ENCODE measurements at places on chromosomes 3 and 15. TPM values are rescaled to one million over a fixed set of nuclear protein-coding genes. Genes with fewer than 3 reads are reported as not detected.
A peak's percentile ranks its signal among the peaks of the same experiment; 100 is the strongest.

DNA sequence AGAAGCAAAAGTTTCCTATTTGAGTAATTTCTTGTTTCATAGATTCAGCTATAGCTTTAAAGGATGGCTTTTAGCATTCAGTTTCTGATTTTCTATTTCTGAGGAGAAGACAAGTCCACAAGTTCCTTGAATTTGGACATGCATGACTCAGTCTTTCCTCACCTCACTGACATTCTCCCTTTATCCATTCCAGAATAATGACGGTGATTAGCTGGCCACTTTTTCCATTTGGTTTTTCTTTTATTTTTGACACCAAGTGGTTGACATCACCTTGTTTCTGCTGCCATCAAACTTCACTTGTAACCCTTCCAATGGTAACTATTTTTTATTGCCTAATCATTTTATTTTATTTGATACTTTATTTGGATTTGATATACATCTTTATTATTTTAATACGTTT is 404.4 kb upstream of the KCNMB2 start:
- no peaks in the 10 kb centered on the region for H3K27me3 ChIP-seq
- H3K4me1 ChIP-seq = no peaks in the 10 kb centered on the region
- no peaks in the 10 kb centered on the region for H3K36me3 ChIP-seq
- DNase-seq = no peak
- H3K4me3 ChIP-seq = no peak overlapping the region

- no peak for DNase-seq
- no peaks in the 10 kb centered on the region for H3K4me1 ChIP-seq
- peaks cover 15% of the 10 kb centered on the region for H3K27me3 ChIP-seq
- H3K36me3 ChIP-seq = no peaks in the 10 kb centered on the region
- no peak overlapping the region for H3K4me3 ChIP-seq
These were observed 35.2 kb upstream of the SIAH2 start for GRCh38 chr3:150798122-150798618.

DNA sequence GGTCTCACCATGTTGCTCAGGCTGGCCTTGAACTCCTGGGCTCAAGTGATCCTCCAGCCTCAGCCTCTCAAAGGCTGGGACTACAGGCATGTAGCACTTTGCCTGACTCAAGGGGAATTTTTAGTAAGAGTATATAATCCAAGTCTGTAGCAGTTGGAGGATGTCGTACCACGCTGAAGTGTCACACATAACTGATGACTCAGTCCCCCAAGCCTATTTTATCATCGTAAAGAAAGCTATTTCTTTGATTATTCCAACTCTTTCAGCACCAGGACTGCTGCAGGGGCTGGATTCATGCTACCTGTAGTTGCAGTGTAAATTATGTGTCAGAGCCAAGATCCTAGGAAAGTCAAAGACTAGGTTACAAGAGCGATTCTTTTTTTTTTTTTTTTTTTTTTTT is 1.4 kb upstream of the PRKCI start:
- H3K27ac ChIP-seq = no peak overlapping the region
- no peaks in the 10 kb centered on the region for H3K36me3 ChIP-seq
- no peak for DNase-seq
- H3K4me1 ChIP-seq = peaks cover 3% of the 10 kb centered on the region
- no peaks in the 10 kb centered on the region for H3K27me3 ChIP-seq

DNA sequence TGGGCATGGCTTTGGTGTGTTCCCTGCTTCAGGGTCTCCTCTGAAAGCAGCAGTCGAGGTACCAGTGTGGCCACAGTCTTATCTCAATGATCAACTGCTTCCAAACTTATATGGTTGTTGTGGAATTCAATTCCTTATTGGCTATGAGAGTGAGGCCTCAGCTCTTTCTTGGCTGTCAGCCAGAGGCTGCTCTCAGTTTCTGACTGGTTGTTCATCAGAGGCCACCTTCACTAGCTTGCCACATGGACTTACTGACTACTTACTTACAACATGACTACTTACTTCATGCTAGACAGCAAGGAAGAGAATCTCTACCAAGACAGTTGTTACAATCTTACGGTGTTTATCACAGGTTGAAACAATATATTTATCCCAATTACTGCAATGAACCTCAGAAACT is 789.2 kb downstream of the DIPK2A start:
- H3K4me3 ChIP-seq = no peak overlapping the region
- H3K27ac ChIP-seq = no peak overlapping the region
- no peaks in the 10 kb centered on the region for H3K4me1 ChIP-seq
- no peak for DNase-seq

GRCh38 chr15:99132634-99133287 is 27.9 kb downstream of the SYNM start:
- peaks cover 4% of the 10 kb centered on the region for H3K36me3 ChIP-seq
- no peaks in the 10 kb centered on the region for H3K27me3 ChIP-seq
- H3K4me1 ChIP-seq = peaks cover 7% of the 10 kb centered on the region
- no peak overlapping the region for H3K27ac ChIP-seq
- H3K4me3 ChIP-seq = no peak overlapping the region
- DNase-seq = no peak

GRCh38 chr15:80214910-80215309 is 37.1 kb downstream of the CTXND1 start:
- H3K4me3 ChIP-seq = no peak overlapping the region
- H3K27ac ChIP-seq = no peak overlapping the region
- H3K36me3 ChIP-seq = no peaks in the 10 kb centered on the region

- H3K36me3 ChIP-seq = no peaks in the 10 kb centered on the region
- no peak for DNase-seq
- H3K4me1 ChIP-seq = peaks cover 39% of the 10 kb centered on the region
These were observed 1.6 kb upstream of the WDR82 start for GRCh38 chr3:52280050-52280461.

- H3K4me1 ChIP-seq = peaks cover 9% of the 10 kb centered on the region
- DNase-seq = no peak
- no peaks in the 10 kb centered on the region for H3K36me3 ChIP-seq
- H3K4me3 ChIP-seq = no peak overlapping the region
- H3K27ac ChIP-seq = no peak overlapping the region
These were observed 3.8 kb upstream of the SLMAP start for GRCh38 chr3:57752307-57752706.

DNA sequence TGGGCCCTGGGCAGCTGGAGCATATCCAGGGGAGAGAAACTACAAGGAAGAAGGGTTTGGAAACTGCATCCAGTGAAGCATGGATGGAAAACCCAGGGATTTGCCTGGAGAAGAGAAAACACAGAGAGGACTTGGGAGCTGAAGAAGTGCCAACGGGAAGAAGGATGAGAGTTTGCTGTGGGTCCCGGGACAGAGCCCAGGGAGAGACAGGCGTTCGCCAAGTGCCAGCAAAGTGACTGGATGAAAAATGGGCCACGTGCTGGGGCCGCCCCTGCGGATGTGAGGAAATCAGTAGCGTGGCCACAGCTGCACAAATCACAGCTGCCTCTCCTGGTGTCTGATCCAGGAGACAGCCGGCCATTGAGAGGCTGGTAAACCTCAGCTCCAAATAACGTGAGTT is 70.4 kb downstream of the HES1 start:
- no peaks in the 10 kb centered on the region for H3K36me3 ChIP-seq
- peak; percentile 25 for DNase-seq
- no peak overlapping the region for H3K27ac ChIP-seq
- no peak overlapping the region for H3K4me3 ChIP-seq

- H3K27ac ChIP-seq = no peak overlapping the region
- peaks cover 2% of the 10 kb centered on the region for H3K27me3 ChIP-seq
- H3K4me1 ChIP-seq = no peaks in the 10 kb centered on the region
- DNase-seq = peak; percentile 81
These were observed 105.0 kb downstream of the SSR3 start for GRCh38 chr3:156449710-156450574.

DNA sequence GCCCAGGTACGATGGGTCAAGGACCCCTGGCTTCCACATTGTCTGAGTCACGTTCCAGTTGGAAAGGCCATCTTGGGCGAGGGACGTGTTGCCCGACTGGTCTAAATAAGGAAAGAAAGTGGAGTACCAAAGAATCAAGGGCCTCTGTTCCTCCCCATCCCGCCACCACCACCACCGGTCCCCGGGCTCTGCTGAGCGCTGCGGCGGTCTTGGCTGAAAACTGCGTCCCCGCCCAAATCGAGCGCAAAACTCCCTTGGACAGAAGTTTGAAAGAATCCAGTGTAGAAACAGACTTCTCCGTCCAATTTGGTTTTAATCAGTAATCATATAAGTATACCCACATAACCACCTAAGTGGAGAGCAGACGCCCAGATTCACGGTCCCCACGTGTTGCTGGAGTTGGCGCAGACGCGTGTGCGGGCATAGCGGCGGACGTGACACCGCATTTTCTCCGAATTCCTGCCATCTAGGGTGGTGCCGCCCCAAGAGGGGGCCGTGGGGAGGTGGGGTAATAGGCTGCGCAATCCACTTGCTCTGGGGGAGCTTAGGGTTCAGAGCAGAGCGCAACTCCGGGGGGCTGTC is 243.8 kb upstream of the TOPAZ1 start:
- H3K4me3 ChIP-seq = peak overlapping the region; percentile 81
- peaks cover 25% of the 10 kb centered on the region for H3K4me1 ChIP-seq
- H3K36me3 ChIP-seq = no peaks in the 10 kb centered on the region

DNA sequence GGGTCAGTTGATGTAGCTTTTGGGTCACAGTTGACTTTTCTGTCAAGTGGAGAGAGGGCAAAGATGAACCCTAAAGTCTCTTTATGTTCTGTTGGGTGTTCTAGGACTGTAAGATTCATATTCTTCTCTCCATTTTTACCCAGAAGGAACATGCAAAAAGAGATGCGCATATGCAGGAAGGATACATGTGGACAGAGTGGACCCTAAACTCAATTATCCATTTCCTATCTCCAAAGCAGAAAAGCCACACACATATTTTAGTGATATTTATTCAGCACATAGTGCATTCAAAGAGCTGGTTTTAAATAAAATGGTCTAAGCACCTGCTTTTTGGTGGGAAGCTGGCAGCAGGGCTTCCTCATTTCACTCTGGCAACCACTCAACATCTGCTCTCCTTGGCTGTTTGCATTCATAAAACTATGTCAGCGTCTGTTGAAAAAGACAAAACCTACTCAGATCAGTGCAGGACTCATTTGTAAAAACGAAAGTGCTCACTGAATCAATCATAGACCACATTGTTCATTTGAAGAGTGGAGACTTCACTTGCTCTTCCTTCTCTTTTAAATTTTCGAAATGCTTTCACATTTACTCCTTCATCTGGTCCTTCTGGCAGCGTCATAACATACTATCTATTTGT is 96.6 kb downstream of the SEMA6D start:
- H3K36me3 ChIP-seq = no peaks in the 10 kb centered on the region
- no peak overlapping the region for H3K4me3 ChIP-seq
- H3K27ac ChIP-seq = no peak overlapping the region
- no peaks in the 10 kb centered on the region for H3K4me1 ChIP-seq
- DNase-seq = no peak

DNA sequence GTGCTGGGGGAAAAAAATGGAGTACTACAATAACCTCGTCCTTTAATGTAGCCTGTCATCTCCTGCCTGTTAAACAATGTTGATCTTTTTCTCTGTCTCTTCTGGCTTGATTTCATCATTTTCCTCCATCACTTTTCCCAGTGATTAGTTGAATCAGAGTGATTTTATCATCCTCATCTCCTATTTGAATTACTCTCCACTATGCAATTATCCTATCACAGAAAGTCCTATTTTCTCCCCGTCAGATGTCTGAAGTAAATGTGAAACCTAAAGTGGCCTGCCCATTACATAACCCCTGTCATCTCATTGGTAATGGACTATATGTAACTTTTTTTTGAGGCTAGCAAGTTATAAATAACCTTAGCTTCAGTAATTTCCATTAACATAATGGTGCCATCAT is 201.8 kb downstream of the CACNA2D3 start:
- no peak overlapping the region for H3K27ac ChIP-seq
- H3K27me3 ChIP-seq = no peaks in the 10 kb centered on the region
- DNase-seq = no peak
- no peaks in the 10 kb centered on the region for H3K36me3 ChIP-seq

DNA sequence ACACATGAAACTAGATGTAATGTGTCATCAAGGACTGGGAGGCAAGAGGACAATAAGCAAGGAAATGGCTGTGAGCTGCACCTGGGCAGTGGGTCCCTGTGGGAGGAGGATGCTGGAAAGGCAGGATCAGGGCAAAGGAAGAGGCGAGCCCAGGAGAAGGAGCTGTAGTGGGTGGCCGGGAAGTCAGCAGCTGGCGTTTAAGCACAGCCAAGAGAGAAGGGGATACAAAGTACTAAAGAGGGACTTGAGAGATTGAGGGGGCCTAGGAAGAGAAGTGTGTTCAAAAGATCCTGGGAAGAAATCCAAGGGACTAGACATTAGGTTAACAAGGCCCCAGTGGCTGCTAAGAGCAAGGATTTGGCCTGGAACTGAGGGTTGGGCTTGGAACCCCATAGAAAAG is 188.5 kb upstream of the SLC24A5 start:
- no peaks in the 10 kb centered on the region for H3K36me3 ChIP-seq
- no peak for DNase-seq
- H3K4me3 ChIP-seq = no peak overlapping the region
- no peaks in the 10 kb centered on the region for H3K27me3 ChIP-seq
- H3K27ac ChIP-seq = no peak overlapping the region

DNA sequence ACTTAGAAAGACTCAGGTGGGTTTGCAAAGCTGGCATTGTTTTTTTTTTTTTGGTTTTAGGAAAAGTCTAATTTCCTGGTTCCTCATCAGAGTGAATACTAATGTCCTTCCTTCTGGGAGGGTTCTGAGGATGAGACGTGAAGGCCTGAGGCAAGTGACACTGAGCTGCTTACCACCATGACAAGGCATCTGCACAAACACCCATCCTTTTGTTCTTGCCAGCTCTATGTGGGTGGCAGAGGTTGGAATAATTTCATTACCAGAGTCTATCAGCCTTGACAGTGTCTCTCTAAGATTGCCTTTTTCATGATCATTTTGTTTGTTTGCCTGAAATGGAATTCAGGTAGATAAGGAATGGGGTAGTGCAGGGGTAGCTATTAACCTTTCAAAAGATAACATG is 17.1 kb downstream of the RTP4 start:
- no peaks in the 10 kb centered on the region for H3K4me1 ChIP-seq
- no peaks in the 10 kb centered on the region for H3K36me3 ChIP-seq
- no peak for DNase-seq

DNA sequence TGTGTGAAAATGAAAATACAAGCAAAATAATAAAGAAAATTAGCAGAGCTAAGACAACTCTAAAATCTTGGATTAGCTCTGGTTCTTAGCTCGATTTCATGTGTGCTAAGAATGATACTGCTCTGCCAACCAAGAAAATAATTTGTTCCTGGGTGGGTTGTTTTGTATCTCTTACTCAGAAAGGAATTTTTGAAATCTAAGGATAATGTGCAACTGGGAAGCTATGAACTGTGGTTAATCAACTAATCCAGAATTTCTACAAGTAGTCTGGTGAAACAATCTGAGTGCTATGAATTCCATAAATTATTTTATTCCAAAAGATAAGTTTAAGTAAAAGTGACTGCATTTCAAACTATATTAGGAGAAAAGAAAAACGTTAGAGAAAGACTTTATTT is 92.0 kb downstream of the TFDP2 start:
- no peak overlapping the region for H3K27ac ChIP-seq
- no peak for DNase-seq
- no peaks in the 10 kb centered on the region for H3K36me3 ChIP-seq
- H3K4me1 ChIP-seq = no peaks in the 10 kb centered on the region

- H3K4me3 ChIP-seq = no peak overlapping the region
- no peaks in the 10 kb centered on the region for H3K4me1 ChIP-seq
- no peak for DNase-seq
These were observed 47.2 kb upstream of the TEX55 start for GRCh38 chr3:119098619-119099222.

OXTR gene
- total RNA-seq = 6.2 TPM

CLDN16 gene
- under 0.01 TPM for total RNA-seq

GP5 gene
- 0.36 TPM for total RNA-seq

GLDN gene
- total RNA-seq = 0.59 TPM

GOLGA8M gene
- under 0.01 TPM for total RNA-seq

SHC4 gene
- total RNA-seq = 1.5 TPM

GHSR gene
- total RNA-seq = not detected

GOLGA8B gene
- 57.2 TPM for total RNA-seq

TMEM42 gene
- total RNA-seq = 18.1 TPM

CSPG4 gene
- 20.3 TPM for total RNA-seq

FOXL2NB gene
- total RNA-seq = not detected

TMC3 gene
- not detected for total RNA-seq

GPR87 gene
- not detected for total RNA-seq

FRMD4B gene
- total RNA-seq = 0.72 TPM

KLHL40 gene
- not detected for total RNA-seq

Measured in osteoblast (primary cell).